ENCODE measurements at places on chromosomes 4 and X. TPM values are rescaled to one million over a fixed set of nuclear protein-coding genes. Genes with fewer than 3 reads are reported as not detected.
A peak's percentile ranks its signal among the peaks of the same experiment; 100 is the strongest.

DNA sequence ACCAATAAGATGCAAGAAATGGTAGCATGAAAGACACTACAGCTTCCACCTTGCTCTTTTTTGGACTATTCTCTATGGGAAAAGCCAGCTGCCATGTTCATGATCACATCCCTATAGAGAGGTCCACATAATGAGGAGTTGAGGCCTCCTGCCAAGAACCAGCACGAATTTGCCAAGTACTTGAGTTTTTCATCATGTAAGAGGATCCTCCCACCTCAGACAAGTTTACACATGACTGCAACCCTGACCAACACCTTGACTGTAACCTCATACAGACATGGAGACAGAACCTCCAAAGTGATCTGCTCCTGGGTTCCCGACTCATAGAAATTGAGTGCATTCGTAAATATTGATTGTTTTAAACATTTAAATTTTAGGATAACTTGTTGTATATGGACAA, 135.2 kb upstream of the TSPAN5 start:
- H3K4me1 ChIP-seq = peaks cover 17% of the 10 kb centered on the region
- no peak overlapping the region for H3K4me3 ChIP-seq
- no peak for DNase-seq
- H3K27me3 ChIP-seq = no peaks in the 10 kb centered on the region

DNA sequence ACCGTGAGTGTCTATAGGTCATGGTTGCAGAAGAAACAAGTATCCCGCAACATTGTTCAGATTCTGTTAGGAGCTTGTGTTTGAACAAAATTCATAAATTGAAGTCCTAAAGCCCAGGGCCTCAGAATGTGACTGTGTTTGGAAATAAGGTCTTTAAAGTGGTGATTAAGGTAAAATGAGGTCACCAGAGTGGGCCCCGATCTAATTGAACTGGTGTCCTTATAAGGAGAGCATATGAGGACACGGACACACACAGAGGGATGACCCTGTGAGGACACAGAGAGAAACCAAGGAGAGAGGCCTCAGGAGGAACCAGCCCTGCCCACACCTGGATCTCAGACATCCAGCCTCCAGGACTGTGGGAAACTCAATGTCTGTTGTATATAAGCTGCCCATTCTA, 76.9 kb downstream of the DHRSX start:
- H3K27ac ChIP-seq = no peak overlapping the region
- no peaks in the 10 kb centered on the region for H3K27me3 ChIP-seq
- no peak overlapping the region for H3K4me3 ChIP-seq
- no peak for DNase-seq
- H3K4me1 ChIP-seq = peaks cover 4% of the 10 kb centered on the region

GRCh38 chr4:101230801-101231426, 116.4 kb downstream of the PPP3CA start:
- no peak overlapping the region for H3K27ac ChIP-seq
- H3K36me3 ChIP-seq = no peaks in the 10 kb centered on the region
- H3K4me3 ChIP-seq = no peak overlapping the region
- H3K27me3 ChIP-seq = no peaks in the 10 kb centered on the region
- DNase-seq = peak; percentile 48

GRCh38 chr4:92969650-92970379, 666.0 kb downstream of the GRID2 start:
- H3K27me3 ChIP-seq = no peaks in the 10 kb centered on the region
- H3K4me3 ChIP-seq = no peak overlapping the region
- no peak for DNase-seq
- H3K36me3 ChIP-seq = no peaks in the 10 kb centered on the region
- no peak overlapping the region for H3K27ac ChIP-seq

DNA sequence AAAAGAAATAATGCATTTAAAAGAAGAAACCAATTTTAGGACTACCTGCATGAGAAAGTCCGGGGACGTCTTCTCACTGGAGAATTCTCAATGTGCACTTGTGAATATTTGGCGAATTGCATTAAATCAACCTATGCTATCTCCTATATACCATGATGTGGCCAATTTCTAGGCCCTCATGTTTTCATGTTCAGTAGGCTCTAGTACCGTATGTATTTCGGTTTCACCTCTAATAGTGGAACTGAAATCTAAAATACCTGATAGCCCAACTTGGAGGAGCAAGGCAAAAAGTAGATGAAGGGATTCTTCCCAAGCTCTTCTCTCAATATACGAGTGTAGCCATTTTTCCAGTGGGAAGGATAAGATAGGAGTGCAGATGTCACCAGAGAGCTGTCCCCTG, 11.4 kb upstream of the FGF2 start:
- no peak overlapping the region for H3K4me3 ChIP-seq
- no peaks in the 10 kb centered on the region for H3K4me1 ChIP-seq
- H3K36me3 ChIP-seq = no peaks in the 10 kb centered on the region
- H3K27ac ChIP-seq = no peak overlapping the region
- H3K27me3 ChIP-seq = no peaks in the 10 kb centered on the region

DNA sequence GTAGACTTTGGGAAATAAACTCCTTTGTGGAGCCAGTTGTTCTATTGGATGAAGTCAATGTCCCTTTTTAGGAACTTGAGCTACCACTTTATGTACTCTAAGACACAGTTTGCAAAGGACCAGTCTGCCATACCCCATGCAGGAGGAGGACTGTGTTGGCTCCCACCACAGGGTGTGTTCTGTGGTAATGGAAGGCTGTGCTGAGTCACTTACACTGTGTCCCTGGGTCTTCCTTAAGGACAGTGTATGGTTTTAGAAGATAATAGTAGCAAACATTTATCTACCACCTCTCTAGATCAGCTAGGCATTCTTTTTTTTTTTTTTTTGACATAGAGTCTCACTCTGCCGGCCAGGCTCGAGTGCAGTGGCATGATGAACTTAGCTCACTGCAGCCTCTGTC, 184.0 kb upstream of the PGRMC2 start:
- no peak overlapping the region for H3K4me3 ChIP-seq
- no peaks in the 10 kb centered on the region for H3K27me3 ChIP-seq
- no peaks in the 10 kb centered on the region for H3K4me1 ChIP-seq
- H3K36me3 ChIP-seq = no peaks in the 10 kb centered on the region
- DNase-seq = no peak

DNA sequence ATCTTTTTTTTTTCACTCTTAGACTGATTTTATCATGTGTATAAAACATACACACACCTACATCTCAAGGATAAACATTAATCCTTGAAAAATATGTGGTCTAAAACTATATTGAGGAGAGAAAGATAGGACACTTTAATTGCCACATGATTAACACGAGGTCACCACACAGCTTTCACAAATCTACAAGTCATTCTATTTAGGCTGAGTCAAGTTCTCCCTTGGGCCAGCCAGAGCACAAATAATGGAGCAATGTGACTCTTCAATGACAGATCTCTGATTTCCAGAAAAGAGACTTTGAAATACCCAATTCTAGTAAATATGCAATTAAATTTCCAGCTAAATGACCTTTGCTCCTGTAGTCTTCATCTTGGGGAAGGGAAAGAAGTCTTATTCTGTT, 12.9 kb upstream of the ADH4 start:
- DNase-seq = no peak
- H3K4me3 ChIP-seq = no peak overlapping the region
- H3K4me1 ChIP-seq = no peaks in the 10 kb centered on the region
- H3K27me3 ChIP-seq = no peaks in the 10 kb centered on the region
- H3K36me3 ChIP-seq = no peaks in the 10 kb centered on the region

DNA sequence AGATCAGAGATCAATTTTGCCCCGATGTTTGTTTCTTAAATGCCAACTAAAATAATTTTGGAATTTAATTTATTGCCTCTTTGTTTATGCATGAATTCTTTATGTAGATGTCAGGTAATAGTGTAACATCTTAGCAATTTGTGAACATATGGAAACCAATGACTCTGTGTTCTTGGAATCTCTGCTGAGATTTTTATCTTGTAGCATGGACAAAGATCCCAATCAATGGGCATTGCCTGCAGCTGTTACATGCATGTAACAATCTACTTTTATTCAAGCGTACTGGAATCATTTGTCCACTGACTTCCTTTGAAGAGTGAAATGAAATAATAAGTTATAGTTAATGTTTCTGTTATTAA, 61.6 kb upstream of the ARSJ start:
- H3K4me1 ChIP-seq = no peaks in the 10 kb centered on the region
- no peaks in the 10 kb centered on the region for H3K27me3 ChIP-seq
- no peak overlapping the region for H3K27ac ChIP-seq
- no peak for DNase-seq
- H3K36me3 ChIP-seq = no peaks in the 10 kb centered on the region

DNA sequence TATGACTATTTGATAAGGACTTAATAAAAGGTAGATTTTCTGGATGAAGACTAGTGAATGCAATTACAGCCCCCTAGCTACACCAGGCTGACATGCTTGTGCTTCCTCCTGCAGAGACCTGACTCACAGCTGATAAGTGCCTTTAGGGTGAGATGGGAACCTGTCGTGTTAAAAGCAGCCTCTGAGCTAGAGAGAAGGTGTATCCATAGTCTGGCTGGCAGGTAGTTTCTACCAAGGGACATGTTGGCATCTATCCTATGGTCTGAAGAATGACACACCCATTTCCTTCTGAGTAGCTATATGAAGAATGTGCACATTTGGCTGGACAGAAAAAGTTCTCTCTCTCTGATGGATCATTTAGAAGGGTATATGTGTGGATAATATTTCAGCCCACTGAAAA, 64.1 kb downstream of the PARM1 start:
- no peak overlapping the region for H3K4me3 ChIP-seq
- no peaks in the 10 kb centered on the region for H3K36me3 ChIP-seq
- H3K27me3 ChIP-seq = no peaks in the 10 kb centered on the region
- H3K27ac ChIP-seq = no peak overlapping the region
- H3K4me1 ChIP-seq = no peaks in the 10 kb centered on the region
- no peak for DNase-seq

- H3K27ac ChIP-seq = no peak overlapping the region
- H3K27me3 ChIP-seq = no peaks in the 10 kb centered on the region
- DNase-seq = no peak
- H3K4me1 ChIP-seq = no peaks in the 10 kb centered on the region
Measured at GRCh38 chr4:156584100-156584499, 387.5 kb downstream of the PDGFC start.

- H3K27ac ChIP-seq = no peak overlapping the region
- no peaks in the 10 kb centered on the region for H3K4me1 ChIP-seq
- no peaks in the 10 kb centered on the region for H3K27me3 ChIP-seq
- H3K36me3 ChIP-seq = no peaks in the 10 kb centered on the region
Measured at GRCh38 chrX:116841290-116841689, 378.5 kb upstream of the CT83 start.

DNA sequence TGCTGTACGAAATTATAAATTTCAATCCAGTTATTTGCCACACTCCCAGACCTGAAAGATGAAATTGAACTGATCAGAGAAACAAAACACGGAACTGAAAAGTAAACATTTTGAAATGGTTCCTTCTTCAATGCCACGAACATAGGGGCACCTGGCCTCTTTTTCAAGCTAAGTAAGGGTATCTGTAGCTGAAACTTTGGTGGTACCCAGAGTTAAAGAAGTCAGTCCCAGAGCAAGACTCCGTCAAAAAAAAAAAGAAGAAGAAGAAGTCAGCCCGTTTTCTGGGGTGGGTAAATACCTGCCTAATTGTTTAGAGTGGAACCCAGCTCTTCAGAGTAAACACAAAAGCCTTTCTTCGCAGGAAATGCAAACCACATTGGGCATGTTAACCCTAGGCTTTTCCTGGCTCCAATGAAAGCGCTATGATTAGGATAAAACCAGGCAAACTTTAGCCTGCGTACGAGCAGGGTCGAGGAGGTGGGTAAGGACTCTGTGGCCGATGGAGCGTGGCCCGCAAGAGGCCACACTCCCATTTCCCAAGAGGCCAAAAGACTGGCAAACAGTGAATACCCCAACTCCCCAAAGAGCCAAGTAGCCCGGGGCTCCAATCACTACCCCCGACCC, 1.3 kb downstream of the ANTXR2 start:
- H3K36me3 ChIP-seq = no peaks in the 10 kb centered on the region
- DNase-seq = peak; percentile 55
- peaks cover 33% of the 10 kb centered on the region for H3K27me3 ChIP-seq
- no peak overlapping the region for H3K27ac ChIP-seq
- H3K4me1 ChIP-seq = peaks cover 22% of the 10 kb centered on the region

- no peaks in the 10 kb centered on the region for H3K27me3 ChIP-seq
- no peaks in the 10 kb centered on the region for H3K36me3 ChIP-seq
- no peak overlapping the region for H3K27ac ChIP-seq
- H3K4me1 ChIP-seq = no peaks in the 10 kb centered on the region
Measured at GRCh38 chr4:36099509-36099908, 144.8 kb downstream of the ARAP2 start.

DNA sequence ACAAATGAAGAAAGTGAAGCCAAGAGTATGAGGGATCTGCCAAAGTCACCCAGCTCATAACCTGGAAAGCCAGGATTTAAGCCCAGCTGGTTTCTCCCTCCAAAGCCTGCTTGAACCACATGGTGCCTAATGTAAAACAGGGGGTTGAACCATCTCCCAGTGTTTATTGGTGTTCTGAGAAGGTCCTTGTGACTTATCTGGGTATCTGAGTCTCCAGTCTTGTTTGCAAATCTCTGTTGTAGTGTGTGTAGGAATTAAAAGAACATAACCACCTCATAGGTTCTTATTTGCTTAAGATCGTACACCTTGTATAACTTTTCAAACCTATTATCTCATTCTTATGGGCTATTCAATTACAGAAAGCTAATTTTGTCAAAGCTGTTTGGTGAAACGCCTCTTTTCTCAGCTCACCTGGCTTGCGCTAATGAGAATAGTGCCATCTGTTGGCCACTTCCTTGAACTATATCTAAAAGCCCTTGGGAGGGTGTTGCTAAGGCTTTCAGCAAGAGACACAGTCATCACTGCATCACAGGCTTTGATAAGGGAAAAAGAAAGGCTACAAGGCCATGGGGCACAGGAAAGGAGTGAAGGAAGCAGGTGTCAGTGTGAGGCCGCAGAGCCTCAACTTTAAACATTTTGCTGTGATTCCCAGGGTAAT, 34.0 kb downstream of the ETDB start:
- no peaks in the 10 kb centered on the region for H3K36me3 ChIP-seq
- peak; percentile 82 for DNase-seq
- no peaks in the 10 kb centered on the region for H3K27me3 ChIP-seq
- no peak overlapping the region for H3K4me3 ChIP-seq
- H3K4me1 ChIP-seq = no peaks in the 10 kb centered on the region

GRCh38 chrX:47683829-47684205, 24.8 kb upstream of the UXT start:
- no peak for DNase-seq
- no peaks in the 10 kb centered on the region for H3K27me3 ChIP-seq
- no peaks in the 10 kb centered on the region for H3K36me3 ChIP-seq
- no peak overlapping the region for H3K4me3 ChIP-seq

DNA sequence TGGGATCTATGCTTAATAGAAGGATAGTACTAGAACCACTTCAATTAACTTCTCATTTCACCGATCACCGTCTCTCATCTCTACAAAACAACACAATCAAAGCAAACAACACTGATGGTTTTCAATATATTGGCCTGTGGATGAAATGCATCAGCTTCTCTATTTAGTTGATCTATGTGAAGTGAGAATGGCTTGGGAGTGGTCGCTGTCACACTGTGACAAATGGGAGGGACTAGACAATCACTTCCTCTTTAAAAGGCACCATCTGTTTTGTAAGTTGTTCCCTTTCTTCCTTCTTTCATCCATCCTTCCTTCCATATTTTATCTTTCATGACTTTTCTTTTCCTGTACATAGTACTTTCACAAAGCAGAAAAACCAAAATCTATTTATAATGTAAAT, 23.9 kb upstream of the NWD2 start:
- no peak overlapping the region for H3K27ac ChIP-seq

- no peaks in the 10 kb centered on the region for H3K36me3 ChIP-seq
- H3K27ac ChIP-seq = no peak overlapping the region
- no peaks in the 10 kb centered on the region for H3K4me1 ChIP-seq
- no peak overlapping the region for H3K4me3 ChIP-seq
- H3K27me3 ChIP-seq = no peaks in the 10 kb centered on the region
Measured at GRCh38 chr4:119765951-119766350, 137.3 kb upstream of the PDE5A start.

TRIML2 gene
- total RNA-seq = 57.8 TPM

TMEM31 gene
- total RNA-seq = not detected

CFAP47 gene
- total RNA-seq = 0.47 TPM

BDH2 gene
- total RNA-seq = 36.5 TPM

IQCM gene
- not detected for total RNA-seq

SHOX gene
- total RNA-seq = not detected

PHOX2B gene
- total RNA-seq = not detected
